ENCODE measurements at places on chromosomes 5 and 9.

GRCh38 chr9:90883661-90884060 lies 82.0 kb downstream of the SYK start:
- H3K27me3 ChIP-seq = no peaks in the 10 kb centered on the region
- peaks cover 33% of the 10 kb centered on the region for H3K36me3 ChIP-seq

DNA sequence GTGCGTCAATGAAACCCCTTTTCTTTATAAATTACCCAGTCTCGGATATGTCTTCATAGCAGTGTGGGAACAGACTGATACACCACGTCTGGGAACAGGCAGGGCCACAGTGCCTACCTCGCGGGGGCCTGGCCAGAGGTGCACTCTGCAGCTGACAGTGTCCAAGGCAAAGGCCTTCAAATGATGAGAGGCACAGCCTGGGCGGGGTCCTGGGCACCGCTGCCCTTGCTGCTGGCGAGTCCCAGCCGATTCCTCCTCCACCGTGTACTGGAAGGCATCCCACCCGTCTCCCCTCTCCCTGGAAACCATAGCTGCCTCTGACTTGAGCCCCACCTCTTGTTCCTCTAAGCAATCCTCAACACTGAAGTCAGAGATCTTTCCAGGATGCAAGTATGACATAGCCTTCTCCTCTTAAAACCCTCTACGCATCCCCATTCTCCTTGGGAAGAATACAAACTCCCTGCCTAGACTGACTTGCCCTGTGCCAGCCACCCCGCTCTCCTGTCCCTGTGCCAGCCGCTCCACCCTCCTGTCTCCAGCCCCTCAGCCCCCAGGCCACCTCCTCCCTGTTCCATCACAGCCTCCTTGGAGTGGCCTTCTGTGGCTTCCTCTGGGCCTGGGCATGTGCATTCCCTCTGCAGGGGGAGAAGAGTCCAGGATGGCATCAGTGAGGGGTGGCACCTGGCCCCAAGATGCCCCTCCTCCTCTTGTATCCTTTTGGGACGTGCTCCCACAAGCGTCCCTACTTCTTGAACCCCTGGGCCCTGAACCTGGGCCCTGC lies 8.1 kb upstream of the COL5A1 start:
- no peaks in the 10 kb centered on the region for H3K4me1 ChIP-seq
- no peak for DNase-seq
- no peaks in the 10 kb centered on the region for H3K27me3 ChIP-seq
- no peak overlapping the region for H3K27ac ChIP-seq
- H3K36me3 ChIP-seq = no peaks in the 10 kb centered on the region

DNA sequence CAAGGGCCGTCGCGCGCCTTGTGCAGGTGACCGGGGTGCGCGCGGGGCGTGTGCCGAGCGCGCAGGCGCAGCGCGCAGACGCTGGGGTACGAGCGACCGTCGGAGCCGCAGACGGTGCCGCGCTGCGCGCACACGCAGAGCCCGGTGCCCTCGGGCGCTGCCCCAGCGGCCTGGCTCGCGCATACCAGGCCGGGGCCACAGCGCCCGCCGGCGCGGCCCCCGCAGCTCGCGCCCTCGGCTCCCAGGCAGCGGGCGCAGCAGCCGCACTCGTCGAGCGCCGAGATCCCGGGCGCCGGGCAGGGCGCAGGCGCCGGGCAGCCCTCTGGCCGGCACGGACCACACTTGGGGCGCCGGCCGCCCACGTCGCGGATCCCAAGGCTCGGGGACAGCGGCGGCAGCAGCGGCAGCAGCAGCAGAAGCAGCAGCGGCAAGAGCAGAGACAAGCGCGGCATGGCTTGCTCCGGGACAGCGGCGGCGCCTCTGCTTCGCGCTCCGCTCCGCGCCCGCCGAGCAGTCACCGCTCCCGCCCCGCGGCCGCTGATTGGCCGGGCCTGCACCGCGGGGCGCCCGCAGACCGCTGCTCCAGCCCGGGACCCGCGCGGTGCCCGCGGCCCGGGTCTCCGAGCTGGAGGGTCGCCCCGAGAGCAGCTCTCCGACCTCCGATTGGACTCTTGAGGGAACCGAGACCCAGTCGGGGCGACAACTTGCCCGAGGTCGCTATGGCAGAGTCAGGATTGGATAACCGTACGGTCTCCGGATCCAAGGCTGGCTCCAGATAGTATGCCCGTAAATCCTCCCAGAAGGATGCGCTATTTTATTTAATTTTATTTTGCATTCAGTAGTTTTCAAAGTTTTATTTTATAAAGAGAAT lies at the start of gene IGFBPL1:
IGFBPL1 (minus strand) TSS at position 482 of the 871 bp plus-strand sequence; CDS start at position 452, 30 bp downstream.
- peak within 1 kb of the TSS; percentile 10 for H3K4me3 ChIP-seq
- DNase-seq = no peak
- no peak within 1 kb of the TSS for H3K27ac ChIP-seq
- no peaks in the 10 kb centered on the region for H3K36me3 ChIP-seq
- H3K4me1 ChIP-seq = no peaks in the 10 kb centered on the region

- H3K27ac ChIP-seq = no peak overlapping the region
- H3K4me1 ChIP-seq = no peaks in the 10 kb centered on the region
- no peak for DNase-seq
- no peaks in the 10 kb centered on the region for H3K27me3 ChIP-seq
Measured at GRCh38 chr5:164059471-164059870, 554.1 kb downstream of the MAT2B start.

DNA sequence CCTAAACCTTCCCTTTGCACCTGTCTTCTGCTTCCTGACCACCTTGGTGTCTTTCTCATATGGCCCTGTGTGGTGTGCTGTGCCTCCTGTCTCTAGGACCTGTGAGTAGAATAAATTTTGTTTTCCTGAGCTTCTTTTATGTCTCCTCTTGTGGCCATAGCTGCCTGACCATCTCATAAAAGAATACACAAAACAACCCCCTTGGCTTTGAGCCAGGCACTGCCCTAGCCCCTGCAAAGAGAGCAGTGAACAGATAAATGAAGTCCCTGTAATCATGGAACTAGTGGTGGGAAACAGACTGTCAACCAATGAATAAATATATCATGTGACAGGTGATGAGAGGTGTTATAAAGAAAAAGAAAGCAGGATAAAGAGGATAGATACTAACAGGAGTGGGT lies 485.1 kb downstream of the CSNK1G3 start:
- H3K36me3 ChIP-seq = no peaks in the 10 kb centered on the region
- H3K27ac ChIP-seq = no peak overlapping the region
- DNase-seq = peak; percentile 4
- peaks cover 7% of the 10 kb centered on the region for H3K4me1 ChIP-seq
- no peak overlapping the region for H3K4me3 ChIP-seq

- no peaks in the 10 kb centered on the region for H3K36me3 ChIP-seq
- H3K4me3 ChIP-seq = no peak overlapping the region
- no peak overlapping the region for H3K27ac ChIP-seq
- H3K27me3 ChIP-seq = peaks cover 7% of the 10 kb centered on the region
Measured at GRCh38 chr5:60835554-60835953, 8.5 kb downstream of the ELOVL7 start.

DNA sequence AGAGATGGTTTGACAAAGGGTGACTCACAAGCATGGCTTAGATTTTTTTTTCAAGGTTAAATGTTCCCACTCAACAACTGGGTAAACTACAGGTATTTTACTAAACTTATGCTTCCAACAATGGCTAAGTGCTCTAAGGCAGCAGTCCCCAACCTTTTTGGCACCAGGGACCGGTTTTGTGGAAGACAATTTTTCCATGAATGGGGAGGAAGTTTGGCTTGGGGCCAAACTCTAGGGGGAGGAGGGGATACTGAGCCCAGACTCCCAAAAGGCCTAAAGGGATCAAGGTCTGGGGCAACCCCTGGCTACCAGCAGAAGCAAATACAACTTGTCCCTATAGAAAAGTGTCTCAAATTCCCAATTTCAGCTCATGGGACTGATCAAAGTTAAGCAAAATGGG lies 32.0 kb upstream of the HSD17B3 start:
- H3K27me3 ChIP-seq = no peaks in the 10 kb centered on the region
- no peaks in the 10 kb centered on the region for H3K4me1 ChIP-seq
- no peaks in the 10 kb centered on the region for H3K36me3 ChIP-seq
- no peak overlapping the region for H3K27ac ChIP-seq

GRCh38 chr5:39314591-39314990 lies 49.7 kb downstream of the C9 start:
- H3K27me3 ChIP-seq = no peaks in the 10 kb centered on the region
- DNase-seq = no peak
- H3K4me3 ChIP-seq = no peak overlapping the region
- no peaks in the 10 kb centered on the region for H3K36me3 ChIP-seq
- H3K27ac ChIP-seq = no peak overlapping the region

GRCh38 chr5:65984098-65984885 lies 57.9 kb downstream of the ERBIN start:
- no peaks in the 10 kb centered on the region for H3K27me3 ChIP-seq
- no peak overlapping the region for H3K27ac ChIP-seq
- peaks cover 18% of the 10 kb centered on the region for H3K36me3 ChIP-seq
- no peak for DNase-seq
- H3K4me1 ChIP-seq = no peaks in the 10 kb centered on the region

DNA sequence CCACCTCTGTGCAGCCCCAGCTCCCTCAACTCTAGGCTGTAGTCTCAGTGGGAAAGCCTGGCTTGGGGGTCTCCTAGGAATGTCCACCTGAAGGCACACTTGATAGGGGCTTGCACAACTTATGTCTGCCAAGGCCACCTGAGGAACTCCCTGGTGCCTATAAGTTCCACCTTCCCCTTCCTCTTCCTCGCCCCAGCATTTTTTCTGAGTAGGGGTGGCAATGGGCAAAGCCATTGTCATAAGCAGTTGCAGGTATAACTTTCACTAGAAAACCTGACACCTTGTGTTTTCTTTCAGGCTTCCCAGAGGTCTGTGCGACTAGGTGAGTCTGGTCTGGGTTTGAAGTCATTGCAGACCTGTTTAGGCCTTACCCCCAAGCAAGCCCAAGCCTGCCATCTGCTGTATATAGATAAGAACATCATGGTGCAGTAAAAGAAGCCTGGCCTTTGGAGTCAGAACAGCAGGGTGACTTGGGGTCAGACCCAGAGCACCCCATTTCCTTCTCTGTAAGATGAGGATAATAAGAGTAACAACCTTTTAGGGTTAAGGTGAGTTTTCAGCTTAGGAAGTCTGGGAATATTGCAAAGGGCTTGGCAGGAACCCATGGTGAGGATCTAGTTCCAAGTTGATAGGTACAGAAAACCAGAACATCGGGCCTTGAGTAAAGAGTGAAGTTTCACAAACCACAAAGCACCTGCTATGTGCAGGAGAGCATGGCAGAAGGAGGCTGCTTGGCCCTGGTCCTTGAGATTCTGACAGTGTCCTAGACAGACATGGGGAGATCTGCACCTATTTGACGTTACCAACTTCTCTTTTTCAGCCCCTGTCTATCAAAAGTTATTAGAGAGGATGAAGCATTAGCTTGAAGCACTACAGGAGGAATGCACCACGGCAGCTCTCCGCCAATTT lies 33.8 kb downstream of the TGFBI start:
- no peaks in the 10 kb centered on the region for H3K4me1 ChIP-seq
- no peak overlapping the region for H3K4me3 ChIP-seq
- H3K36me3 ChIP-seq = no peaks in the 10 kb centered on the region
- no peak for DNase-seq
- no peak overlapping the region for H3K27ac ChIP-seq

- no peak for DNase-seq
- no peak overlapping the region for H3K27ac ChIP-seq
- H3K4me3 ChIP-seq = no peak overlapping the region
- H3K4me1 ChIP-seq = no peaks in the 10 kb centered on the region
Measured at GRCh38 chr9:8883321-8883720, 1083.7 kb upstream of the DMAC1 start.

GRCh38 chr5:65624025-65624570 lies at the start of gene TRIM23:
TSS of gene TRIM23 (minus strand) at chr5:65624333. CDS start at chr5:65624274, 59 bp downstream.
- peak; percentile 94 for DNase-seq
- peak within 1 kb of the TSS; percentile 96 for H3K27ac ChIP-seq
- H3K36me3 ChIP-seq = no peaks in the 10 kb centered on the region
- no peaks in the 10 kb centered on the region for H3K27me3 ChIP-seq
